Prostate gland (tissue), 2 donors: ENCODE measurements at places on chromosomes 7 and 10. TPM values are rescaled to one million over a fixed set of nuclear protein-coding genes. Genes with fewer than 3 reads are reported as not detected.

Gene KNDC1
- 10.8 TPM for total RNA-seq

- DNase-seq: peak; percentile 24
Observed at GRCh38 chr7:134444198-134444960, 14.5 kb downstream of the AKR1B1 start.

DNA sequence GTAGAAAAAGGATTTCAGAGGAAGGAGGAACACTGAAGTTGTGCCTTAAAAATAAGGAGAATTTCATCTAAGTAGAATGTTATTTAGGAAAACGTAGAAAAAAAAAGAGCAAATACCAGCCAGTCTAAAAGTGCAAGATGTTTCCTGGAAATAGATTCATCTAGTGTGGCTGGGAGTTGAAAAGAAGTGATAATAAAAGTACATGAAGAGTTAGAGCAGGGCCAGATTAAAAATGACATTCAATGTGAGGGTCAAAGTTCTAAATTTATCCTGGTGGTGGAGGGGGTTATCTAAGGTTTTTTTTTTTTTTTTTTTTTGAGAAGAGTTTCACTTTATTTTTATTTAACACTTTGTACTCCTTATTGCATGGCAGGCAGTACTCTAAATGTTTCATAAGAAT lies 289.3 kb downstream of the MDFIC start:
- no peak for DNase-seq

GRCh38 chr10:48636231-48636630 lies 31.4 kb upstream of the ARHGAP22 start:
- no peak for DNase-seq

Gene DPYSL4
- total RNA-seq: 4.1 TPM

Gene PDSS1
- 2.8 TPM for total RNA-seq

Gene INSYN2A
- total RNA-seq: 0.14 TPM

DNA sequence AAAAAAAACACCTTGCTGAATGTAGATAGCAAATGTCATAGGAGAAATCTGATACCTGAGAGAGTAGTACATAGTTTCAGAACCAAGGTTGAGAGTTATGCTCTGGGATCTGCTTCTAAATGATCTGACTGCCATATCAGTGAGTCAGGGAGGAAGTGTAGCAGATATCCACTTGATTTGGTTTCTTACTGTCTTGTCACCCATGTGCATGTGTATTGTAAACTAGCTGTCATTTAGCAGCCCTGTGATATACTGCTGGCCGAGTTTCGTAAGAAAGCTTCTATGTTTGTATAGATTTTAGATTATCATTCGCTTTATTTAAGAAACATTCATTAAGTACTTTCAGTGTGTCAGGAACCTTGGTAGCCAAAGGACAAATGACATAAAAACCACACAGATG lies 42.0 kb downstream of the SP4 start:
- no peak for DNase-seq

GRCh38 chr7:108045669-108046068 lies 42.7 kb upstream of the LAMB1 start:
- no peak for DNase-seq

- DNase-seq: no peak
Observed at GRCh38 chr7:134744569-134744968, 34.9 kb upstream of the CALD1 start.

DNA sequence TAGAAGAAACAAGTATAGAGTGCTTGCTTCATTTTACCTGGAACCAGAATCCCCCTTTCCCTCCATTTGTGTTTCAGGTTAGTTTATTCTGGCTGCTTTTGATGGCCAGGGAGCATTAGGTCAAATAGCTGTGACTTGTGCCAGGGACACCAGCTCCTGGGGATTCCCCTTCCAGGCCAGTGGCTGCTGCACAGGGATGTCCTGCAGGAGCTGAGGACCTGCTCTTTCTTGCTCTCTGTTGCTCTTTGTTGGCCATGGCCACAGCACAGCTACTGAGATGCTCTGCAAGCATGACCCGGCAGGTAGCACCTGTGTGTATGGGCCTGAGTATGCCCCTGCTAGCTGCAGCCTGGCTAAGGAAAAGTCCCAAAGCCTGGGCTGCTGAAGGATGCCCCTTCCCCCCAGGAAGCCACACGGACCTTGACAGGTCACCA lies 208.9 kb downstream of the EBF3 start:
- peak; percentile 2 for DNase-seq

DNA sequence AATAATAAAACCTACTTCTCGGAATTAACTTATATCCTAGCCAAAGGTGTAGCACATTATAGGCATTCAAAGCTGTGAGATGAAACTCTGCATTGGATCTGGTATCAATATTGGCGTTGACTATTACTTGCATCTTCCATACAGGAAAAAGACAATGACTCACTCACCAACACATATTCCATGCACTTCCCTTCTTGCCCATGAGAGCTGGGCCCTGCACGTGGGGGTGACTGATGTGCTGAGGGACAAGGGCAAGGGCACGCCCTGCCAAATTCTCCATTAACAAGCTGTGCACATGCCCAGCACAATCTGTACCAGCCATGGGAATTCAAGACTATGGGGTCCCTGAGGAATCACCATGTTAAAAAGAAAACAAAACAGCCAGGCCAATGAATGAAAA lies 188.1 kb upstream of the PDE1C start:
- DNase-seq: no peak

DNA sequence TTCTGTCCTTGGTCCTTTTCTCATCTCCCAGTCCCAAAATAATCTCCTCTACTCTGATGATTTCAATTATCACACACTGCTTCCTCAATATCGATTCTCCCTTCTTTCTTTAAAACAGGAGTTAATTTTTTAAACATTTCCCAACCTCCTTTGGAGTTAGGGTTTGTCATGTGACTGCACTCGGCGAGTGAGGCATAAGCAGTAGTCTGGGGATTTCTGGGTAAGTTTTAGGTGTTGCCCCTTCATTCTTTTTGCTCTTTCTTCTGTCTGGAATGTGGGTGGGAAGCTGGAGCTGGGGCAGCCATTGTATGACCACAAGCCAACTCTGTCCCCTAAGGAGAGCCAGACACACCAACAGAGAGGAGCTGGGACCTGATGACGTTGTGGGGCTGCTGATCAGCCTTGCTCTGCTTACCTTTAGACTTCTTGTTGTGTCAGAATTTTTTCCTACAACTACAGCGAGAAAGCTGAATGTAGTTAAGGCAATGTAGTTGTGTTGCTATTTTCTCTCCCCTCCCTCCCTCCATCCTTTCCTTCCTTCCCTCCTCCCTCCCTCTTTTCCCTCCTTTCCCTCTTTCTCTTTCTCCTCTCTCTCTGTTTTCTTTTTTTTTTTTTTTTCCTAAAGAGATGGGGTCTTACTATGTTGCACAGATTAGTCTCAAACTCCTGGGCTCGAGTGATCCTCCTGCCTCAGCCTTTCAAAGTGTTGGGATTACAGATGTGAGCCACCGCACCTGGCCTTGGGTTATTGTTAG lies 6.5 kb upstream of the TSPAN14 start:
- no peak for DNase-seq

DNA sequence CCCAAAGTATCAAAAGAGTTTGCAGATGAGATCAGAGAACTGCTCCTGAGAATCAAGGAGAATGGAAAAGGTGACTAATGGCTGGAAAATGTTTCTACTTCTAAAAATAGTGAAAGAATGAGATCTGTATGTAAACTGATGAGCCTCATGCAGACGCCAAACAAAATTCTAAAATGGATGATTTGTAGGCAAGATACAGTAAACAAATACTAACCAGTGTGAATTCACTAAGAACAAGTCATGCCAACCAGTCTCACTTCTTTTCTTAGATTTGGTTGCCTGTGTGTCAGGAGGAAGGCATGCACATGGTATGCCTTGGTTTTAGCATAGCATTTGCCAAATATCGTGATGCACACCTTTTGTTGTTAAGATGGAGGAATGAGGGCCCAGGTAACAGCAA lies 94.9 kb upstream of the PIK3CG start:
- DNase-seq: no peak

- no peak for DNase-seq
Observed at GRCh38 chr7:106329971-106330733, 45.4 kb upstream of the NAMPT start.

GRCh38 chr10:22849077-22849805 lies 78.6 kb upstream of the ARMC3 start:
- peak; percentile 74 for DNase-seq

Gene MMP21
- not detected for total RNA-seq

Gene ABLIM1
- 138 TPM for total RNA-seq

Gene GRM8
- 1.3 TPM for total RNA-seq

DNA sequence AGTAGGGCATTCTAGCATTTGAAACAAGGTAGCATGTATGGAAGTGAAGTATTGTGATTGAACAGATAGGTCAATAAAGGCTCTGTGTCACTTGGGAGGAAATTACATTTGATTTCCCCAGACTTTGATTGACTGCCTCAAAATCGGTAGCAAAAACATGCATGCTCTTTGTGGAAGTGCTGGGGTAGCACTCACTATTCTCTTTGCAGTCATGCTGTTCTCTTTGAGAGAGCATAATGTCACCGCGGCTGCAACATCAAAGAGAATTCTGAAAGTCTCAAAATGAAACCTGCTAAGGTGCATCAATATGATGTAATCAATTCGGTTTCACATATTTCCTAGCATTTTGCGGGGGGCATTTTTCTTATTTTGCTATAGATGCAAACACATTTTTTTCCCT lies 64.2 kb downstream of the ARMC3 start:
- no peak for DNase-seq

Gene ZNF32
- 52.8 TPM for total RNA-seq

DNA sequence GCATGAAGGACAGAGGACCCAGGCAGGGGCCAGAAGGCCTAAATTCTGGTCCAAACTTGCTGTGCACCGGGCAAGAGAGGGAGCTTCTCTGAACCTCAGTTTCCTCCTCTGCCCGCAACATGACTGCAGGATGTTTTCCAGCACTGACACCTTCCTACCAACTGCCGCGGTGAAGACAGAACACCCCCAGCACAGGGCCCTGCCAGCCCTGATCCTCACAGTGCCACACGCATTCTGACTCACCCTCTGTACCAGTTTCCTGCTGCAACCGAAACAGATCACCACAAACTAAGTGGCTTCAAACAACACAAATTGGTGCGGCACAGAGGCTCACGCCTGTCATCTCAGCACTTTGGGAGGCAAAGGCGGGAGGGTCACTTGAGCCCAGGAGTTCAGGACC lies 18.1 kb downstream of the MAD1L1 start:
- DNase-seq: no peak

DNA sequence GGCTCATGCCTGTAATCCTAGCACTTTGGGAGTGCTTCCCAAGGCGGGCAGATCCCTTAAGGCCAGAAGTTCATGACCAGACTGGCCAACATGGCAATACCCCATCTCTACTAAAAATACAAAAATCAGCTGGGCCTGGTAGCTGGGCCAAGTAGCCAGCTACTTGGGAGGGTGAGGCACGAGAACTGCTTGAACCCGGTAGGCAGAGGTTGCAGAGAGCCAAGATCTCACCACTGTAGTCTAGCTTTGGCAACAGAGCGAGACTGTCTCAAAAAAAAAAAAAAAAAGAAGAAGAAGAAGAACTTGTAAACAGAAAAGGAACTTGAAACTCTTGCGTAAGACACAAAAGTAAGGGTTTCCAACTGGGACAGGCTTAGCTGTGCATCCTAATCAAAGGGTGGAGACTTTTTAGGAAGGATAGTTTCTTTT lies 5.6 kb upstream of the IFIT2 start:
- no peak for DNase-seq

Gene CALHM1
- not detected for total RNA-seq

- DNase-seq: no peak
Observed at GRCh38 chr10:46234026-46234425, 52.8 kb upstream of the ANTXRL start.
